ENCODE measurements at places on chromosomes 2 and 18.
A peak's percentile ranks its signal among the peaks of the same experiment; 100 is the strongest.

GRCh38 chr2:15043336-15044058, 411.0 kb downstream of the LRATD1 start:
- DNase-seq: no peak

GRCh38 chr2:27093430-27094352, 7.1 kb downstream of the KHK start:
- DNase-seq: no peak

DNA sequence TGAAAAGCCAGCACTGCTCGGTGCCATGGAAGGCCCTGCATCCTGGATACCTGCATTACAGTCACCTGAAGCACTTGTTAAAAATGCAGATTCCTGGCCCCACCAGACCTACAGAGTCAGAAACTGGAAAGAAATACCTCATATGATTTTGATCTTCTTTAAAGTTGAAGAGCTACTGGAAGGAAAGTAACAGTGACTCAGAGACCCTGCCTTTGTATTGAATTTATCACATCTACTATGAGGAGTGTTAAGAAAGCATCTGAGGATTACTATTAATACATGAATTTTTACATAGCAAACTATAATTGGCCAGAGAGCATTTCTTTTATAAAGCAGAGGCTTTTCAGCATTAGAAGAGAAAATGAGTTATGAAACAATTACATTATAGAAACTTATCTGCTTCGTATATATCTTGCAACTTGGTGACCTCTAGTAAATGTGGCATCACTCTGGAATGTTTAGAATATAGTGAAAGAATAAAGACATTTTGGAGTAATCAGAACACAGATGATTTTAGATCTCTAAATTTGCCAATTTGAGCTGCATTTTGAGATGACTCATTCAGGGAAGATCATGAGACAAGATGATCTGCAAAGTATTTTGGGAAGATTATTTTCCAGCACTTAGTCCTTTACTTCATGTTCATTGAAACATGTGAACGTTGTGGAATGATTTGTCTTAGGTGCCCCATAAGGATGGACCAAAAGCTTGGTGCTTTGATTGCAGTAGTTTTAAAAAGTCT, 12.2 kb downstream of the PTPRM start:
- DNase-seq: no peak

DNA sequence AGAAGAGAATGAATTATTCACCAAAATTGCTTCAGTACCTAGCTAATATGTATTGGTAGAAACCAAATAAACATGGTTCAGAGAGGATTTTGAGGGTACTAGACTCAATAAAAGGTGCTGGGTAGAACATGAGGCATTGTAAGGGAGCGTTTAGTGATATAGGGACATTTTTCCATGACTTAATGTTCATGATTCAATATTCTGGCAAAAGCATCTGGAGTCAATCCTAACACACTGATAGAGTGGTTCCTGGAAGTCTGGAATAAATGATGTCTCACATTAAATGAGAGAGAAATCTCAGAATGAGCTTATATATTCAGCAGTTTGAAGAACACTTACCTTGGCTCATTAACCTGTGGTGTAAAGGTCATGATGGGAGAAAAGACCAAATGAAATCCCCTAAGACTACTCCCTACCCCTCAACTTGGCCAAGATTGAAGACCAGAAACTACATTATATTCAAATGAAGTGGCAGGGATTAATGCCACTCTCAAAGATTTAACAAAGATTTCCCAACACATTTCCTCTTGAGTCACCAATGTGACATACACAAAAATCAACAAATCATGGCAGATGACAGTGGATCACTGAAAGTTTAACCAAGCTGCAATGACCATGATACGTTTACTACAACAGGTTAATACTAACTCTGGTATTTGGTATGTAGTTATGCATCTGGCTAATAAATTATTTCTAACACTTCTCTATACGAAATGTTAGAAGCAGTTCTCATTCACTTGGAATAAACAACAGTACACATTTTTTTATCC, 309.5 kb downstream of the SATB2 start:
- no peak for DNase-seq

DNA sequence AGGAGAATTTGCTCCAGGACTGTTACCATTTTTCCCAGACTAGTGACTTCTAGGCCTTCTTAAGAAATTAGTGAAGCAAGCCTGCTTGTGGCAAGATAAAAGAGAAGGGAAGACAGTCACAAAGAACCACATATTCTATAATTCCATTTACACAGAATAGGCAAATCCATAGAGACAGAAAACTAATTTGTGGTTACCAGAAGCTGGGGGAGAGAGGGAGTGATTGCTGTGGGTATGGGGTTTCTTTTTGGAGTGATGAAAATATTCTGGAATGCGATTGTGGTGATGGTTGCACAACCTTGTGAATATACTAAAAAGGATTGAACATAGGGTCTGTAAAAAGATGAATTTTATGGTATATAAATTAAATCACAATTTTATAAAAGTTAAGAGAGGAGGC, 37.5 kb upstream of the SIX2 start:
- no peak for DNase-seq

GRCh38 chr2:212961255-212961654, 190.2 kb downstream of the IKZF2 start:
- no peak for DNase-seq

DNA sequence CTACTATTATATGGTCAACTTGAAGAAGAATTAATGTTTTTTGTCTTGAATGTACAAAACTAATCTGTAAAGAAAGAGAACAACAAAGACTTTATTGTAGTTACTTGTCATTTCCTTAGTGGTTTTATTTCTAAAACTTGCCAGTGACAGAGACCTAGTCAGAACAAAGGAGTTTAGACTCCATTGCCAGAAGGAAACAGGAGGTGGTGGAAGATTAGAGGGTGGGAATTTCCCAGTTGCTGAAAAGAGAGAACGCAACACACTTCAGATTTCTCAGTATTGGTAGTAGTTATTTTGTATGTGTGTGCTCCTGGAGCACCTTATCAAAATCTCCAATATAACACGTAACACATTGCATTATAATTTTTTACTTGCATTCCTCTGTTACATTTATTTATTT, 81.4 kb downstream of the CDCA7 start:
- no peak for DNase-seq

DNA sequence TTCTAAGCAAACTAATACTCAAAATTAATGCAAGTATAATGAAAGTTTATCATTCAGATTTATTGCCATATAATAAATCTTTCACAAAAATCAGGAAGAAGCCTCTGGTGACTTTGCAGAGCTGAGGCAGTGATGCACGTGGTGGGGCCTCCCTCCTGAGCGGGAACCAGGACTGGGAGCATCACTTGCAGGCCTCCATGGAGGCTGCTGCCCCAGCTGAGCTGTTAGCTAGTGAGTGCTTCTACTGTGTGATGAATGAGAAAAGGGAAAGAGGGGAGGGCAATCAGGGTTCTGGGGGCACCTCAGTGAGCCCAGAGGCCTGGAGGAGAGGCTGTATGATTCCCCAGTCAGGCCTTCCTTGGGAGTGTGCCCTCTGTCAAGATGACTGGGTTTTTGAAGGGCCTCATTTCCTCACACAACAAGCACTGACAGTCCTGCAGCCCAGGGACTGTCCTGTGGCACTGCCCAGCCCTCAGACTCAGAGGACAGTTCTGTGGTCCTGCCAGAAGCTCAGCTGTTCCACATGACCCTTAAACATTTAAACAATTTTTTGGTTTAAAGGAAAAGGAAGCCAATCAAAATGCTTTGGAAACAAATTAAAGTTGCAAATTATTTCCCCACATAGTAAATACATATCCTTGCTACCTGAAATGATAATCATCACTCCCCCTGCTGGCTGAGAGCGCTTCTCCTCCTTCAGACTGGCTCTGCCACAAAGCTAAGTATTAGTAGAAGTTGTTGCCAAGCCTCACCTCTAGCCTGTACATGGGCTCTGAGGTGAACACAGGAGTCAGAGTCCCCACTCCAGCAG, 90.9 kb upstream of the SMAD7 start:
- DNase-seq: peak; percentile 59

GRCh38 chr18:47915229-47915628, 15.2 kb downstream of the SMAD2 start:
- DNase-seq: no peak

- no peak for DNase-seq
Observed at GRCh38 chr2:110983133-110983532, 137.6 kb upstream of the BCL2L11 start.

DNA sequence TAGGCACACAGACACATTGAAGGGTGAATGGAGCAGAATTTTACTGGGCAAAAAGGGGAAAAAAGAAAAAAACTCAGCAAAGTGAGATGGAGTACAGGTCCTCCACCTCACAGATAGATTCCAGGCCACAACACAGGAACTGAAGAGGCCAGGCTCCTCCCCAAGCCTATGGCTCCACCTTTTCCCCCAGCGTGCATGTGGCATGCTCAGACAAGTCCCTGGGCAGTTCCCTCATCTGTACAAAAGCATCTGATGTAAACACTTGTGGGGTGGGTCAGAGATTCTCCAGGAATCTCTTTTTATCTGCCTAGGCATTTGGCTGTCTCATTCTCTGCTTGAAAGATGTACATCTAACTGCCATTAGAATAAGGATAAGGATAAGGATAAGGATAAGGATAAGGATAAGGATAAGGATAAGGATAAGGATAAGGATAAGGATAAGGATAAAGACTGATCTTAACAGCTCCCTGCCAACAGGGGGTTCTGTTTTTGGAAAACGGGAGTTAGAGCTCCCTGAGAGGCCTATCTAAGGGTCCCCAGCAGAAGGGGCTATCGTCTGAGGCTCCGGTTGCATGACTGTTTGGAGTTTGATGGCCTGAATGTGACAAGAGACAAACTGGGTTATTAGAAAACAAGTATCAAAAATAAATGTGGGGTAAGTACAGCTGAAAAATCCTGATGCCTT, 17.2 kb upstream of the ASXL3 start:
- no peak for DNase-seq

GRCh38 chr2:135985826-135986393, 484 bp upstream of the DARS1 start:
- peak; percentile 67 for DNase-seq

- no peak for DNase-seq
Observed at GRCh38 chr18:9020221-9020620, 82.3 kb upstream of the NDUFV2 start.

GRCh38 chr2:24771764-24772586, 21.2 kb downstream of the PTRHD1 start:
- no peak for DNase-seq

- no peak for DNase-seq
Observed at GRCh38 chr2:170344663-170345346, 166.9 kb downstream of the MYO3B start.

- DNase-seq: peak; percentile 38
Observed at GRCh38 chr2:11750422-11750821, 4.0 kb downstream of the LPIN1 start.

DNA sequence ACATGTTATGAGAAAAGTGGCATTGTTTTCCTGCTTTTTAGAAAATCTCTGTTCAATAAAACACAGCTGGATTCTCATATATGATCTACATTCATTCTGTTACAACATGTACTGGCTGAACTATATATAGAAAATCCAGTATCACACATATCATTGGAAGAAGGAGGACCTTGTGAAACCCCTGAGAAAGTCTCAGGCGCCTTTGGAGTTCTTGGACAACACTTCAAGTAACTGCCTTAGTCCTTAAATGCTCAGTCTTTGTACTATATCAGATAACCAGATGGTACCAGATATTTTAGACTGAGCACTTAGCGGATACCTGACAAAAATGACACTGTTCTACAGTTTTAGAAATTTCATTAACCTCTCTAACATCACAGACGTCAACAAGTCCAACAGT, 72.2 kb downstream of the ACVR1 start:
- no peak for DNase-seq

DNA sequence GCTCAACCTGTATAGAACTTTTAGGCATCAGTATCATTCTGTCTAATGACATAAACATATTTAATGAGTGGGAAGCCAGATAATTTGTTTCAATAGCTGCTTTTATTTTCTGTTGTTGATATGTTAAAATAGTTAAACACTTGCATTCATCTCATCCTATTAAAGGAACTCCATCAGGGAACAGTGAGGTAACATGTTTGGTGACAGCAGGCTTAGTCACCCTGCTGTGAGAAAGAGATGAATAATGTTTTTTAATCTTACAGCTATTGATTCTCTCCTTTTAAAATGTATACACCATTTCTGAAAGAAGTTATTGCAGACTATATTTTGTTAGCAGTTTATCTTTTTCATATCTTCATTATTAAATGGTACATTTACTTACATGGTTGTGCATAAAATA, 123.3 kb upstream of the CWC22 start:
- no peak for DNase-seq

DNA sequence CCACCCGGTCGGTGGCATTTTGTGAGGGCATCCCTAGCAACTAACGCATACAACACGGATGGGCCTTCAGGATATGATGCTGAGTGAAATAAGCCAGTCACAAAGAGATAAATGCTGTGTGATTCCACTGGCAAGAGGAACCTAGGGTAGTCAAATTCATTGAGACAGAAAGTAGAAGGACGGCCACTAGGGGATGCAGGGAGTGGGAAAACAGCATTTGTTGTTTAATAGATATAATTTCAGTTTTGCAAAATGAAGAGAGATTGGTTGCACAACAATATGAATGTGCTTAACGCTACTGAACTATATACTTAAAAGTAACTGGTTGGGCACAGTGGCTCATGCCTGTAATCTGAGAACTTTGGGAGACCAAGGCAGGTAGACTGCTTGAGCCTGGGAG, 112.9 kb downstream of the AFF3 start:
- DNase-seq: no peak

- DNase-seq: no peak
Observed at GRCh38 chr18:13292736-13293135, 74.2 kb downstream of the LDLRAD4 start.

GRCh38 chr2:53949457-53949856, 21.3 kb downstream of the PSME4 start:
- no peak for DNase-seq

DNA sequence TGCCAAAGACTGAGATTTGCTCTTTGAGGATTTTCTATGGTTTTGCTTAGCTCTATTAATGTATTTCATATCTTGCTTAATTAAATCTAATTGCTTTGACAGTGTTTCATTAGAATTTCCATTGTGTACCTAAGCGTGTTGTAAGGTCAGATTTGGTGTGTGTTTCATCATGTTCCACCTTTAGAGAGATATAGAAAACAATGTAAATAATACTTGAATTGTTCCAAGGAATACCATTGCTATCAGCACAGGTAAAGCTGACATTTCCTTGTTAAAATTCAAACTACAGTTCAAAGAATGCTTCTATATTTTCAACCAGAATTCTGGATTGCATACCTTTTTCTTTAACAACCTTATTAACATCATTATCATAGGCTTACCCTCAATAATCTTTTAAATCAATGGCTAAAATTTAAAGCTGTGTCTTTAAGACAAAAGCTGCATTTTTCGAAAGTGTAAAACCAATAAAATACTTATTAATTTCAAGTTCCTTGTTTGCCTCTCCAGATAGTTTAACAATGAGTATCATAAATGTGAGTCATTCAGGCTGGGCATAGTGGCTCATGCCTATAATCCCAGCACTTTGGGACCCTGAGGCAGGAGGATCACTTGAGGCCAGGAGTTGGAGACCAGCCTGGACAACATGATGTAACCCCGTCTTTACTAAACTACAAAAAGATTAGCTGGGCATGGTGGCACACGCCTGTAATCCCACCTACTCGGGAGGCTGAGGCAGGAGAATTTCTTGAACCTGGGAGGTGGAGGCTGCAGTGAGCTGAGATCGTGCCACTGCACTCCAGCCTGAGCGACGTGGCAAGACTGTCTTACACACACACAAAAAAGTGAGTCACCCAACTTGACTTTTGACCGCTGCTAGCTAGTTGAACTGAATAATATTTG, 188.0 kb upstream of the PKDCC start:
- DNase-seq: no peak

- peak; percentile 78 for DNase-seq
Observed at GRCh38 chr2:239927424-239927981, 97.6 kb downstream of the NDUFA10 start.

GRCh38 chr2:3302751-3303582, 74.7 kb downstream of the EIPR1 start:
- DNase-seq: no peak

- no peak for DNase-seq
Observed at GRCh38 chr2:22952656-22953225, 432.2 kb upstream of the KLHL29 start.

Measured in activated CD4-positive, alpha-beta T cell treated with anti-CD3 and anti-CD28 coated beads, Interleukin-2, amount 50 U/mL, for 4 hours (primary cell).